ENCODE measurements at places on chromosomes 4 and X.

DNA sequence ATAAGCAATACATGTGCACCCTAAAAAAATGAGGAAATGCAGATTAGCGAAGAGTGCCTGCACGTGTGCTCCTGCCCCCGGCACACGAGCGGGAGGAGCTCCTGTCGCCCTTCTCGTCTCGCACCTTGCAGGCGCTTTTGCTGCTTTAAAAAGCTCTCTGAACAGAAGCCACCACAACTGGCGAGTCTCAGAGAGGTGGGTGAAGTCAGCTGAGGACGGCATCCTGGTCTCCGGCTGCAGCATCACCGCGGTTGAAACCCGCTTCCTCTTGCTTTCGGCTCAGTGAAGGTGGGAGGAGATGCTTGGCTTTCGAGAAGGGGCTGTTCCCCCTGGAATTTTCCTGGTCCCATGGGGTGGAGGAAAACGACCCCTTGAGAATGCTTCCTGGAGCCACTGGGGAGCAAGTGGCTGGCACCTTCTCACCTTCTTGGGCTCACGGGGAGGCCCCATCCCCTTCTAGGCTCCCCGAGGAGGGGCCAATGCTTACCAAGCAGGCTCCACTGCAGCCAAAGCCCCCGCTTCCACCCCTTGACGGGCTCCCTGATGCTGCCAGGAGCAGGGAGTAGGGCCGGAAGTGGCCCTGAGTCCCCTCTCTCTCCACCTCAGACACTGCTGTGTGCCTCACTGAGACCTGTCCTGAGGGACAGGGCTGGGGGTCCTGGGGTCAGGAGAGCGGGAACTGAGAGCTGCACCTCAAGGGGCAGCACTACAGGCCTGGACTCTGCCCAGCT is 29.2 kb upstream of the MXD4 start:
- DNase-seq: no peak

DNA sequence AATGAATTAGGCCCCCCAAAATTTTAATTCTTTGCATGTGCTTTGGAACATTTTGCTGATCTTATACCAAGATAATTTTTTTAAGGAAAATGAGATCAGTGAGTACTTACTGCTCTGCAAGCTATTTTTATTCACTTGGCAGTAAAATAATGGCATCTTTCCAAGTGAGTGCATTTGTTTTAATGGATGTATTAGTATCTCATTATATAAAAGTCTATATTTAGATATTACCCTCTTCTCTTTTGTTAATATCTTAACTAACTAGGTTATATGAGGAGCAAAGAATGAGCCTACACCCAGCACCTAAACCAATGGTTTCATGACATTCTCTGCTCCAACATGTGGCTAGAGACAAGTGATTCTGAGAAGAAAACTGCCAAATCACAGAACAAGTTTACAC is 21.1 kb upstream of the ARAF start:
- no peak for DNase-seq

GRCh38 chr4:22614114-22614513 is 78.6 kb upstream of the GBA3 start:
- DNase-seq: no peak

DNA sequence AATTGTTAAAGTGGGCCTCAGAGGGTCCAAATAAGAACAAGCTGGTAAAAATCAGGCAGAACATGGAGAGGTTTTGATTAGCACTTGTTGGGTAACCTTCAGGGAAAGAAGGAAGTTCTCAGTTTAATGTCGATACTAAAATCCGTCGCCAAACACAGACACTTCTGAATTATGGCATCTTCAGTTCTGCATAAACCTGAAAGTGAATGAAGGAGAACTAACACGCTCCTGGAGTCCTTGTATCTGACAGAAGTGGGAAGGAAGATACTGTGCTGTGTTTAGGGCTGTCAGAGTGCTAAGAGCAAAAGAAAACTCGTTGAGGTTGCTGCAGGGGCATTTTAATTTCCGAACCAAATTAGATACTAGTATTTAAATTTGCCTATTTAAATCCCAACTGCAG is 106.2 kb downstream of the TMA16 start:
- DNase-seq: no peak

GRCh38 chr4:110533940-110534339 is 58.0 kb downstream of the ENPEP start:
- DNase-seq: no peak

DNA sequence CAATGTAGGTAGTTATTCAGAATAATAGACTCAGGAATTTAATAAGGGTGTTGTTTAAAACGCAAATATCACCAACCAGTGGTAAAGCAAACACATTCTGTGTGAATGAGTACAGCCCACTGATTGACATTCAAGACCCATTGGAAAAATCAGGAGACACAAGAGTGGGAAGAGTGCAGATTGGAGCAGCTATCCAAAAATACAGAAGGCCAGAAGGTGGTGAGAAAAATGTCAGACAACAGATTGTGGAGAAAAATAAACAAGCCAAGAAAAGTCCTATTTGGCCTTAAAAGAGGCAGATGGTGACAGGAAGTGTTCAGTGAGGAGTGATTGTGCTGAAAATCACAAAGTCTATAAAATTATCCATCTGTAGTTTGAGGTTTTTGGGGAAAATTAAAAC is 39.3 kb downstream of the CPE start:
- no peak for DNase-seq

DNA sequence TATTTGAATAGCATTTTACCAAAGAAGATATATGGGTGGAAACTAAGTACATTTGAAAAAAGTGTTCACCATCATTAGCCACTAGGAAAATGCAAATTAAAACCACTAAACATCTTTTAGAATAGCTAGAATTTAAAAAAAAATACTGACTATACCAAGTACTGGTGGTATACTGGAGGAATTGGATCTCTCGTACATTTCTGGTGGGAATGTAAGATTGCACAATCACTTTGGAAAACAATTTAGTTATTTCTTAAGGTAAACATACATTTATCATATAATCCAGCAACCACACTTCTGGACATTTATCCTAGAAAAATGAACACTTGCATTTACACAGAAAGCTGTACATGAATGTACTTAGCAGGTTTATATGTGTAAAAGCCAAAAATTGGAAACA is 303.5 kb downstream of the MID1IP1 start:
- DNase-seq: no peak

DNA sequence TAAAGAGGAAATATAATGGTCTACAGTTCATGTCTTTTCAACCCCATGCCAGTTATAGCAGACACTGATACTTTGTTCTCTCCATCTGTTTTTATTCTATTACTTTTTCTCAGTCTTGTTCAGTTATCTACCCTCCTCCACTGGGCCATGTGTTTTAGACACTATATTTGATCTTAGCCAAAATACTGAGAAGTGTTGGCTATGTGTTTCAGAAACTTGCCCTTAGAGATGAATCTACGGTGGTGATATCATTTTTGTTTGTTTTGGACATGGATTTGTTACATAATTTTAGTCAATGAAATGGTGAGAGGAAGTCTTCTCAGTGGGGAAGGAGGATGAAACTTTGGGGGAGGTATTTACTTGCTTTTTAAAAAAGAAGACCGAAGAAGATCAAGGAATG is 211.5 kb upstream of the DDX53 start:
- no peak for DNase-seq

GRCh38 chrX:74249963-74250362 is 54.0 kb upstream of the ZCCHC13 start:
- no peak for DNase-seq

DNA sequence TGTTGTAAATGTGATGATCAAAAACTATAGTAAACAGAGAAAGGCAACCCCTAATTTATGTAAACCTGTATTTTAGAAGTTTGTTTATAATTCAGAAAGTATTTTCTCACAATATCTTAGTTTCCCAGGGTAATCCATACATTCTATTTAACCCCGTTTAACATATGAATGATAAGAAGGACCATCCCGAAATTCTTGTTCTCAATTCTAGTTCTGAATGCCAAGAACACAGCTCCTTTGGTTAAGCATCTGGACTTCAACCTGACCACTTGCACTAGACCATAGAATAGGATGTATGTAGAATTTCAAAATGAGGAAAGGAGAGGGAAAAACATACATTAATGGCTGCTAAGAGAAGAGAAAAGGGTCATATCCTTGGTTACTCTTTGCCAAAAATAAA is 227.0 kb downstream of the TENM3 start:
- DNase-seq: no peak

DNA sequence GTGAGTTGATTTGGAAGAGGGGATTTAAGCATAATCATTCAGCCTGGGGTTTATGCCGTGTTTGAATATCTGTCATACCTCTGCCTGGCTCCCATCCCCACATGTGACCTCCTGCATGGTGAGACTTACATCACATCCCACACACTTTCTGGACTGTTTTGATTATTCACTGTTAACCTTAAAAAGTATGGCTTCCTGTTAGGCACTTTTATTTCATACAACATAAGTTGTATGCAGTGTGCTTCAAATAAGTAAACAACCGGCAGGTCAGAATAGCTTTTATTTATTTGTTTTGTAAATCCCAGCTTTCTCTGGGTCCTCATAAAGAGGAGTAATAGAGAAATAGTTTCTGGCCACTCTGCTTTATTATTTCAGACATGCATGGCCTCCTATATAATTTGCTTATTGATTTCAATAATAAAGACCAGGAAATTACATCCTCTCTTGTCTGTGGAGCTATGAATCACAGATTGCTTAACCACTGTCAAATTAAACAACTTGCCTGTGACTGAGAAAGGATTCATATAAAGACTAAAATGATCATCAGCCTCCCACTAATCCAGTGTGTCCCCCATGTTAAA is 376.8 kb upstream of the ZFP42 start:
- DNase-seq: no peak

- no peak for DNase-seq
Measured at GRCh38 chr4:54707406-54707805, 49.6 kb downstream of the KIT start.

GRCh38 chrX:40278340-40279090 is 180.8 kb upstream of the BCOR start:
- no peak for DNase-seq

GRCh38 chrX:150854856-150855255 is 43.6 kb downstream of the CD99L2 start:
- peak; percentile 73 for DNase-seq

DNA sequence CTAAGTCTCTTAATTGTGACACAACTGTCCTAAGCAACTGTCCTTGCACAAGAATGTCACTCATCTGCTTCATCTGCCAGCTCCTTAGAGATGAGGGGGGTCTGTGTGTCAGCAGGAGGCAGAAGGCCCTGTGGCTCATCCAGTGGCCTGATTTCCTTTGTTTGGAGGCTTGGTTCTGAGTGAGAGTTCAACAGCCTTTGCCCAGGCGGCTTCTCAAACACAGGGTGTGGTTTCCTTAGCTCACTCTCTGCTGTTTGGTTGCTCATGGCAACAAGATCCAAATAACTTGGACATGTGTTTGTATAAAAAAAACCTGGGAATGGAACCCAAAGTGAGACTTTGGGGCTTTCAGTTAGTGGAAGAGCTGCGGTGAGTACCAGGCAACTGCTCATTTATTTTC is 46.6 kb downstream of the MAP7D3 start:
- DNase-seq: no peak

DNA sequence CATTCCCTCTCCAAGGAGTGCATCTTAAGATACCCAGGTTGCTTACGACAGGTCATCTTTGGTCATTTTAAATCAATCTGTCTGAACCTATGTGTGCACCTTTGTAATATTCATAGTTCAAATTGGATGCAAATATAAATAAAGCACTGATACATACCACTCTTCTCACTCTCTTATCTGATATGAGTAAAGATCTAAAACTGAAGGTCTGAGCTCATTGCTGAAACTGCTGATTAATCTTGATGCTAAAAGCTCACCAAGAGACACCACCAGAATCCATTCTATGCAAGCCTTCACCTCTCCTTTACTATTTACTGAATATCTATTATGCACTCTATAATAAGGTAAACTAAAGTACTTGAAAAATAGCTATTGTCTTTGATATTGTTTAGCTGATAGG is 16.6 kb downstream of the HSD17B13 start:
- DNase-seq: no peak

DNA sequence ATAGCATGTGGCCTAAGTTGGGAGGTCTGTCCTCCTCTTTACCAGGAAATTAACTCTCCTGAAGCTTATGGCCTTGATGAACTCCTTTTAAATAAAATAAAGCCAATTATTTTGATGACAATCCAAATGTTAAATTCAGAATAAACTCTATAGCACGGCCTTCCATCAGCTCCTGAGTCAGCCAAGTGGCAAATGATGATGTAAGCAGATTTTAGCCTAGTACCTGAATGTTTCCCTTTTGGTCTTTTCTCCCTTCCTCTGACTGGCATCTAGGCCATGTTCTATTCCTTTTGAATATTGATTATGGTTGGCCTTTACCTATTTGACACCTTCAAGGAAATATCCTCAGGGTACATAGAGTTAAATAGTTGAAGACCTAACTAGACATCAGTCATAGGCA is 76.2 kb downstream of the PARM1 start:
- DNase-seq: no peak

DNA sequence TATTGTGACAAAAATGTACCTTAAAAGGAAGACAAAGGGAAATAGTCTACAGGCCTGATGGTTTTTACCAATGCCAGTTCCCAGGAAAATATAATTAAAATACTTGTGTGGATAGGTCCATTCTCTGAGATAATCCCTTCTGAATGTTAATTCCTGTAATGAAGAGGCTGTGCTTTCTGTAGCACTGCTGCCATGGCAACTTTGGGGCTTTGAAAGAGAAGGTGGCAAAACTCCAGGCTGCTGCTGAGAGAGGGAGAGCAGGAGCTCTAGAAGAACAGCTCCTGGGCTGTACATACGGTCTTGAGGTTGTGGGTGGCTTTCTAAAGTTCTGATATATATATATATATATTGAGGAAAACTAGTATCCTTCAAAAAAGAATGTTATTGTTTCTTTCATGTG is 125.4 kb downstream of the PDLIM5 start:
- DNase-seq: peak; percentile 87

- no peak for DNase-seq
Measured at GRCh38 chr4:75912968-75913367, 10.7 kb upstream of the PPEF2 start.
